Activated CD8-positive, alpha-beta memory T cell treated with anti-CD3 and anti-CD28 coated beads for 48 hours (primary cell): ENCODE measurements at places on chromosomes 7 and 10.

DNA sequence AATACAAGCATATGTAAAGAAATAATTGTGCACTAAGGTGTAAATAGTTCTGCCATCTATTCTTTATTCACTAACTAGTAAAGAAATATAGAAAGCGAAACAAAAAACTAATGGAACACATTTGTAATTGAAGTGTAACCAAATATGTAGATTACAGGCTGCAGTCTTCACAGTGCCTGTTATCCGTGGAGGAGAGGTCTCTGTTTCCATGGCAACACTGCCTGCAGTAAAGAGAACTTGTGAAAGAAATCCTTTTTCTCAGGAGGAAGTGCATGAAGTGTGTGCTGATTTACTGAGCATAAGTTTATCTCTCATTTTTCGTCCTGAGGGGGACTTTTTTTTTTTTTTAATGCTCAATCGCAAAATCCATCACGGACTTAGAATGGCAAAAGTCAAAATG is 102.5 kb downstream of the APBB1IP start:
- no peak for DNase-seq

GRCh38 chr10:104016661-104017060 is 49.7 kb downstream of the SLK start:
- no peak for DNase-seq

DNA sequence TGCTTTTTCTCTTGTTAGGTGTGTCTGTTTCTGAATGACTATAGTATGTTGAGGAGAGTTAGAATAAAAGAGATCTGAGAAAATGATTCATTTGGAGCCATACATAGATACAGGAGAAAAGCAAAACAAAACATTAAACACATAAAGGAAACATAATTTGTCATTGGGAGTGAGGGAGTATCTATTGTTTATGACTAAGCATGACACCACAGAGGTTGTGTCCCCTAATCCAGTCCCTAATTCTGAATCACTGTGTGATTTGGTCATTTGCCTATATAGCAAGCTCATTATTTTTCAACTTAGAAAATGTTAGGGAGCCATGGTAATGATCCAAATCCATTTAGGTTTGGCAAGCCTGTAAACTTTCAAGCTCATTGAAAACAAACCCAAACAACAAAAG is 132.3 kb upstream of the BMPER start:
- DNase-seq: no peak

GRCh38 chr10:16652154-16652553 is 130.5 kb upstream of the C1QL3 start:
- DNase-seq: no peak

DNA sequence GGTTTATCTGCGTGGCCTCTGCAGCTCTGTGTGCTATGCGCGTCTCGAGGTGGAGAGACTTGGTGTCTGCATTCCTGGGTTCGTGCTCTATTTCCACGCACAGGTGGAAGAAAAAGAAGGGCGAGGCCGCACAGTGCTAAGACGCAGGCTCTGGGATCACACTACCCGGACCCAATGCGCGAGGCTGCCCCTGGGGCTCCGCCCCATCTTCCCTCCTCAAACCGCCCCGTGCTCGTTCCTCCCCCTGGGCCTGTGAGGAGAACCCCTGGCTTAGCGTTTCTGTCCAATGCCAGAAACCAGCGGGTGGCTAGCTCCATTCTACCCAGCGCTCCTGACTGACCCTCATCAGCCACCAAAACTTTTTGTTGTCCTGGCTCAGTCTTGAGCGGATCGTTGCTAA is 143.1 kb downstream of the DYNC2I1 start:
- DNase-seq: no peak

GRCh38 chr7:137657476-137658189 is 189.1 kb downstream of the DGKI start:
- DNase-seq: no peak
